GM13977 (cell line): ENCODE measurements at places on chromosomes 4 and X.

DNA sequence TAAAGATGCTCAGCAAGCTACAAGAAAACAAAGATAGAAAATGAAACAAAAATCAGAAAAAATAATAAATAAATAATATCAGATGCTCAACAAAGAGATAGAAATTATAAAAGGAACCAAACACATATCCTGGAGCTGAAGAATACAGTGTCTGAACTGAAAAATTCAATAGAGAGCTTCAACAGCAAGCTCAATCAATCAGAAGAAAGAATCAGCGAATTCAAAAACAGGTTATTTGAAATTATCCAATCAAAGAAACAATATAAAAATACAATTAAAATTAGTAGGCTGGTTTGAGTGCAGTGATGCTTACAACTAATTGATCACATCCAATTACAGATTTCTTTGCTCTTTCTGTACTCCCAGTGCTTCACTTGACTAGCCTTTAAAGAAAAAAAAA is 40.8 kb upstream of the FOXR2 start:
- no peak for DNase-seq

DNA sequence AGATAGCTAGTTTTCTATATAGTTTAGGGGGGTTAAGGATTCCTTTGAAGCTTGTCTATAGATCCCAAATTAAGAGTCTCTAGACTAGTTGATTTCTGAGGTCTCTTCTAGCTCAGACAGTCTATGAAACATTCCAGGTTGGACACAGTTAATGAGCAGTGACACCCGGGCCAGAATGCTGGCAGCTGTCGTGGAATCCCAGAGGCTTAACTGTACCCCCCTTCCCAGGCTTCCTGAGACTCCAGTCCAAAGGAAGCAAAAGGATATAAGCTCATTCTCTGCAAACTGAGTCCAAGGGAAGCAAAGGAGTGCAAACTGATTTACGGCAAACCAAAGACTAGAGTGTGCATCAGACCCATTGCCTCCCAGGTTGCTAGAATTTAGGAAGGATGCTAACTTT is 62.9 kb downstream of the DCX start:
- no peak for DNase-seq

DNA sequence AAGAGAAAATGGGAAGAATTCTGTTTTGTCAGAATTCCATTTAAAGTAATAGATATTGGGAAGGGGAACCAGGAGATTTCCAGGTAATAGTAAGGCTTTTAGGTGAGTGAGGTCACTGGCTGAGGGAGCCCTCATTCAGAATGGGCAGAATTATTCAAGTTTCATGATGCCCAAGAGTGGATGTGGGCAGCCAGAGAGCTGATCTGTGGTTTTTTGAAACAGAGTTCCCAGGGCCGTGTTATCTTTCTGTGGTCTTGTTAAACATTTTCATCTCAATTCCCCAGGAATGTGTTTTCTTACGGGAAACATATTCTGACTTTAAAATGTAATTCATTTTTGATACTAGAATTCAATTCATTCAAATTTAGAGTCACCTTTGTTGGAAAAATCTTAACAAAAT is 182.0 kb upstream of the AADAT start:
- DNase-seq = no peak

- DNase-seq = no peak
Measured at GRCh38 chr4:97105347-97106099, 1037.8 kb downstream of the STPG2 start.

GRCh38 chr4:152808670-152809069 is 28.9 kb downstream of the ARFIP1 start:
- no peak for DNase-seq
